ENCODE measurements at places on chromosomes 7 and 10.
A peak's percentile ranks its signal among the peaks of the same experiment; 100 is the strongest.

- DNase-seq = no peak
Measured at GRCh38 chr7:3232228-3232627, 68.8 kb upstream of the SDK1 start.

- DNase-seq = peak; percentile 7
Measured at GRCh38 chr7:31067491-31067890, 15.4 kb downstream of the ADCYAP1R1 start.

- no peak for DNase-seq
Measured at GRCh38 chr7:94907026-94907810, at the start of gene PPP1R9A. PPP1R9A (plus strand) TSS chr7:94907594; CDS start chr7:94910114, 2,520 bp downstream.

GRCh38 chr10:15571575-15571974 is 148.1 kb downstream of the ITGA8 start:
- DNase-seq = peak; percentile 81

DNA sequence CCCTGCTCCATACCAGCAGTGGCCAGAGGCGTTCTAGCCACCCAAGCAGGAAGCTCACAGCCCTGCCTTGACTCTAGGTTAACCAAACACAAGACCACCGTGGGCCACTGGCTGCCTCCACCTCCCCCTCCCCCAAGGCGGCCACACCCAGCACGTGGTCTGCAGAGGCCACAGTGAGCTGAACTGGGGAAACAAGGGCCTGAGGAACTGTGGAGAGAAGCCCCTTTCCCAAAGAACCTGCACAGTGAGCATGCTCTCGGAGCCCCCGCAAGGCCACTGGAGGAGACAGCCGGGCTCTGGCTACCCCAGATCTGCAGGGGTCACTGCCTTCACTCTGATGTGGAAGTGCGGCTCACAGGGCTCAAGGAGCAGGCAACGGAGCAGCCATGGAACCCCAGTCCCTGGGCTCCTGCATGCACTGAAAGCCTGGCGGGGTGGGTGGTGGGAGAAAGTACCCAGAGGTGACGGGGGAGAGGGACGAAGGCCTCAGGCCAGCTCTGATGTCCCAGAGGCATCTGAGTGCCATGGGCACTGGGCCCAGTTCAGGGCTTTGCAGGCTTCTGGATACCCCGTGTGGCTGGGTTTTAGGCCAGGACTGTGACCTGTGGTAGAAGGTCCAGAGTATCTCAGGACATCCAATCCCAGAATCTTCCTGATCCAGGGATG is 189.2 kb downstream of the EBF3 start:
- no peak for DNase-seq

GRCh38 chr7:39670934-39671333 is 47.6 kb downstream of the RALA start:
- no peak for DNase-seq

DNA sequence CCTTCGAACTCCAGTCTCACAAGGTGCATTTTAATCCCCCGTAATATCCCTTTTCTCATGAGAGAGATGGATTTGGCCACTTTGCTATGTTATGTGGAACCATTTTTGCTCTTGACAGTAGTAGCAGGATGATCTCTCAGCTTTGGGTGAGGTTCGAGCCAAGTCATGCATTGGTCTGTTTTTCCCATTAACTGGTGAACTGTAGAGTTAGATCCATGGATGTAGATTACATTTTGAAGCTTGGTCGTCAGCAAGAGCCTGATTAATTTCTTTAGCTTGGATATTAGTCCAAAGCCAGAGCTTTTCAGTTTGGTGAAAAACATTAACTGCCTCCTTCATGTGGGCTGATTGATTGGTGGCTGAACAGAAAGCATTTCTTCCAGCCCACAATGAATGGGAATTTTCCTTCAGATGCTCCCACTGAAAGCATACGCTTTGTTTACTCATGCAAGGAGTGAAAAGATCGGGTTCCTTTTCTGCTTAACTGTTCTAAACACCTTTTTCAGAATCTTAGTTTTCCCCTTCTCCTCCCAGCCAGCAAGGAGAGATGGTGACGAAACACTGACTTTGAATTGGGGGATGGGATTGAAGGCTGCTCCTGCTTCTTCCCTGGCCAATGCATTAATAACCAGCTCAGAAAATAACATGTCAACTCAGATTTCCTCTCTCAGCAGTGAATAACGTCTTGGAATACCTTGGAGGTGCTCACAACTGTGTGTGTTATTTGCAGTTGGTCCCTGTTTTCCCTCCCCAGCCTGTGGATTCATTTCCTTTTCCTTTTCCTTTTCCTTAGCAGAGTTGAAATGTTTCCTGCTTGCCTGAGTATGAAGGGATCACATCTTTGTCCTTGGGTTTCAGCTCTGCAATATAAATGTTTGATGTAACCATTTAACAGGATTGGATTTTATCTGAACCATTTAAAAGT is 351.8 kb upstream of the FZD8 start:
- DNase-seq = no peak

- DNase-seq = no peak
Measured at GRCh38 chr10:118971187-118971586, 58.3 kb upstream of the NANOS1 start.

GRCh38 chr10:57963546-57963945 is 304.1 kb downstream of the IPMK start:
- no peak for DNase-seq

DNA sequence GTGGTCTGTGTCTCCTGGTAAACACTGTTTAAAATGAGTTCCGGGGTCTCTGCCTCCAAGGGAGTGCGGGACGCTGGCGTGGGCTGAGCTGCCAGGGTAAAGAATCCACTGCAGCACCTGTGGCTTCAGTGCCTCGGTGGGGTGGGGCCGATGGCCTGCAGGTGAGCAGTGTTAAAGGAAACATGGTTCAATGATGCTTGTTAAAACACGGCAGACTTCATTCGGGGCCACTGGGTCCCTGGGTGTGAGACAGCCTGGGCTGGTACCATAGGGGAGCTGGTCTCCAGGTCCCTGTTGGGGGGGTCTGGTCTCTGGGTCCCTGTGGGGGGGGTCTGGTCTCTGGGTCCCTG is 24.9 kb upstream of the KNDC1 start:
- peak; percentile 34 for DNase-seq

DNA sequence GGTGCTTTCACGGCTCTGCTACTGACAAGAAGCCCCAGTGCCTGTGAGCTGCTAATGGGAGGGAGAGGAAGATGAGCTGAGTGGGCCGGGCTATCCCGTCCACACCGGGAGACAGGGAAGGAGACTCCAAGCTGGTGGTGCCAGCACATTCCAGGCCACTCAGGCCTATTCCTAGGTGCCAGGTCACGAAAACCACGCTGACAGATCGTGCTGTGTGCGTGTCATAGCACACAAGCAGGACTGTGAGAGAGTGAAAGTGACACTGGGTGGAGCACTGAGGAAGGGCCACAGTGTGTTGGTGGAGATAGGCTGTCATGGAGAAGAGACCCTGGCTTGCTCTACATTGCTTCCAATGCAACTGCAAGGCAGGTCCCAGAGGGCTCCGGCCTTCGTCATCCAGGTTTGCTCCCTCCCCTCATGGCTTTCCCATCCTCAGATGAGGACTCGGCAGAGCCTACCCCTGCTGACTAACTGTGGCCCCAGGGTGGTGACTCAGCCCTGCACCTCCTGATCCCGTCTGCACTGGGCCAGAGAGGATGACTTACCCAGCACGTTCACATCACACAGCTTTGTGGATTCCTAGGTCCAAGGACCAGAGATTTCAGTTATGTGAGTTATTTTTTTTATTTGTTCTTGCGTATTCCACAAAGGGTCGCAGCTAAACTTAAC is 167.3 kb downstream of the EGFR start:
- peak; percentile 97 for DNase-seq

DNA sequence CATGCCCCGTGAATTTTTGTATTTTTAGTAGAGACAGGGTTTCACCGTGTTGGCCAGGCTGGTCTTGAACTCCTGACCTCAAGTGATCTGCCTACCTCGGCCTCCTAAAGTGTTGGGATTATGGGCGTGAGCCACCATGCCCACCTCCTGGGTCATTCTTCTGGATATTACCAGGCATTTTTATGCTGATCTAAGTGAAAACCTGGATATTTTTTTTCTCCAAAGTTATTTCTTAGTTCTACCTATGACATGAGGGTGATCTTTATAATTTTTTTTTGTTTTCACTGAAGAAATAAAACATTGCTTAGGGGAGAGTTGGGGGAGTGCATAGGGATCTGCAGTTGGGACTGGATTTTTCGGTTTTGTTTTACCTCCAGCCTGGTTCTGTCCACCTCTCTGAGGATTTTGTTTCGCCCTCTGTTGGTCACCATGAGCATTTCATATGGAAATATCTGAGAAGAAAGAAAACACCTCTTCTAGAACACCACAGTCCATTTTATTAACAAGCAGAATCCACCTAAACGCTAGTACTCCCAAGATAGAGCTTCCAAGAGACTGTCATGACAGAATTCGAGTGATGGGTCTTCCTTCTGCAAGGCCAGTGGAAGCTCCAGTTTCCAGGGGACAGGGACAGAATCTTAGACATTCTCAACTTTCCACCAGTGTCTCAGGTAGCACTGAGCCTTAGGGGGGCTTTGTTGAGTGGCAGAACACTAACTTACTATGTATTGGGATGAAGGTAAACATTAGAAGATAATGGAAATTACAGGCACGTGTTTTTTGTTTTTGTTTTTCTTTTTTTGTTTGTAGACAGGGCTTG is 33.4 kb upstream of the AFAP1L2 start:
- no peak for DNase-seq

DNA sequence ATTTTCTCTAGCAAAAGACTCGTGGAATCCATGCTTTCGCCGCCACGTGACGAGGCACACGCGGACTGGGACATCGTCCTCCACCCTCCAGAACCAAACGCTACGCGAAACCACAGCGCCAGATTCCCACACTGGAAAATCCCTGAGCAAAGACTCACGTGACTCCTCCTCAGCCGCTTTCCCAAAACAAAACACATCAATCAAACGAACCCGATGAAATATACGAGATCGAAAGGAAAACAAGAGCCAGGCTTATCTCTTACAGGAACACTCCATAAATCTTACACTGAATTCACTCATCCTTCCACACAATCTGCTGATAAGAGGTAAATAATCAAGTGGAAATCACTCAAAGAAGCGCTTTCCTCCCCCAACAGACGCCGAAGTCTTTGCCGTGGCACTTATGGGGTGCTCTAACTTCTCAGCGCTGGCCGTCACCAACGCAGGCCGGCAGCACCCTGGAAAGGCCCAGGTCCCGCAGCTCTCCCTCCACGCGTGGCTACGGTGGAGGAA is 23.8 kb downstream of the DIP2C start:
- DNase-seq = no peak

- no peak for DNase-seq
Measured at GRCh38 chr10:8045726-8046494, 8.6 kb upstream of the GATA3 start.

DNA sequence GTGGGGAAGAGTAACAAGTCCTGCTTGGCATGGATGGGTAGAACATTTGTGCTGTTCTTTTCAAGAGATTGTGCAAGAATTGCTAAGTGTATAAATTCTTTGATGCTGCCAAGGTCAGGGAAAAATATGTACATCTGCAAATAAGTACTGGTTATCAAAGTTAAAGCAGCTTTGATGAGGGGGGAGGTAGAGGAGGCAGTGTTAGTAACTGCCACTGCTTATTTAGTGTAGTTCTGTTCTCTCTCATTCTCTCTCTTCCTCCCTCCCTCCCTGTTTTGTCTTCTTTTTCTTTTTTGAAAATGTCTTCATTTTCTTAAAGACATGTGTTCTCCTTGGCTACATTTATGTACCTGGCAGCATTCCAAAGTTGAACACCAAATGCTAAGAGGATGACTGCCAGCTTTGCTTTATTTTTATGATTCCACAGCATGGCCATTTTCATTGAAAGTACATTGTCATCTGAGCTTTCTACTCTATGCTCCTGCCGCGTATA is 18.6 kb downstream of the CACNB2 start:
- no peak for DNase-seq

DNA sequence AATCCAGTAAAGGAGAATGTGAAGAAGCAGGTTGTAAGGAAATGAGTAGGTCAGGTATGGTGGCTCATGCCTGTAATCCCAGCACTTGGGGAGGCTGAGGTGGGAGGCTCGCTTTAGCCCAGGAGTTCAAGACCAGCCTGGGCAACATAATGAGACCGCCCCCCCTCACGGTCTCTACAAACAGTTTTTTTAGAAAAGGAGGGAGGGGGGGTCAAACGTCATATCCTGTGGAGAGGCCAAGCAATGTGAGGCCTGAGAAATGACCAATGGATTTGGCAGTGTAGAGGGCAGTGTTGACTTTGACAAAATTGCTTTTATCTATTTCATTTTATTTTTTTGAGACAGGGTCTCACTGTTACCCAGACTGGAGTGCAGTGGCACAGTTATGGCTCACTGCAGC is 2.3 kb upstream of the DNAJB12 start:
- DNase-seq = no peak

Data from RWPE2 (cell line).